ENCODE measurements at places on chromosomes 6 and 20.

DNA sequence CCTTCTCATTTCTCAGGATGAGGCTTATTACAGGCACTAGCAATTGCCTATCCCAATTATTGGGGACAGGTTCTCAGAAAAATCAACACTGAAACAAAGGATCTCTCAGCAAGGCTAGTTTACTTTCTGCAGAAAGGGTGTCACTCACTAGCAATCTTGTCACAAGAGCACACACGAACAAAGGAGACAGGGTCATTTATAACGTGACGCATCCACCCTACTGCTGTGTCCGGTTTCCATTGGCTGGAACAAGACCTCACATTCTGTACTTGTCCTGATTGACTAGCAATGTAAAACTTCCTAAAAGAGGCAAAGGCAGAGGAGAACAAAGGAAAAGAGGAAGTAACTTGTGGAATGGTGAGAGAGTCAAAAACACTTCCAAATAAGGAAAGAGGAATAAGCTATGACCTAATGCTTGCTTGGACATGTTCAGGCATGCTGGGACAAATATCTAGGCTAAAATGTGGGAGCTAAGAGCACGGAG, 160.2 kb upstream of the STXBP5 start:
- no peak for DNase-seq

GRCh38 chr6:143802833-143803565, 40.1 kb upstream of the LTV1 start:
- no peak for DNase-seq

- peak; percentile 80 for DNase-seq
Measured at GRCh38 chr6:20877008-20877937, 343.0 kb downstream of the CDKAL1 start.

DNA sequence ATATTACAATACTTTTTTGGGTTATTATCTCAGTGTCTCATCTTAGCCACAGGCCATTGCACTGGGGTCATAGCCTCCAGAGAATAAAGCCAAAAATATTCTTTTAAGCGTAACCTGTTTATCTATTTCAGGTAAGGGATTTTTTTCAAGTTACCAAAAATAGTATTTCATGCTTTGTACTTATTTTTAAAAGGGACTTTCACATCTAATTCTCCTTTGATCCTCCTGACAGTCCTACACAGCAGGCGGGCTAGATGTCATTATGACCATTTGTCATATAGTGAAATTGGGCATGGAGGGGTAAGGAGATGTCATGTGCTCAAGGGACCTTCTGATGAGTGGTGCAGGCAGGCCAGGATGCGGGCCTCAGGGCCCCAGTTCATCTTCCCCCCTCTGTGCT, 68.9 kb downstream of the TBC1D7 start:
- no peak for DNase-seq

GRCh38 chr6:71034563-71035345, 77.9 kb upstream of the B3GAT2 start:
- no peak for DNase-seq

DNA sequence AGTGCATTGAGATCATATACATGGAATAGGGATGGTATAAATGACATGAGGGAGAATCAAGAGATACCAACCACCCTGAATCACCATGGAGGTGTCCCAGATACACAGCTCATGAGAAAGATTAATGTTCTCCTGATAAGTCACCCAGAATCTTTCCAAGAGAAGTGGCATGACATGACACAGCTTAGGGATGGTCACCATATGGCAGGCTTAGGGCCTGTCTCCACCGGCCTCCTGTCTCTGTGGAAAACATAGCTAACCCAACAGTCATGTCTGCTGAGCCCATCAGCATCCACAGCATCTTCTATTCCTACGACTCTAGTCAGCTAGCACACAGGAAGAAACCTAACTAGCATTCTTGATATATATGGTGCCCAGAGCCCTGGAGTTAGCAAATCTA, 133.3 kb downstream of the IPCEF1 start:
- no peak for DNase-seq

DNA sequence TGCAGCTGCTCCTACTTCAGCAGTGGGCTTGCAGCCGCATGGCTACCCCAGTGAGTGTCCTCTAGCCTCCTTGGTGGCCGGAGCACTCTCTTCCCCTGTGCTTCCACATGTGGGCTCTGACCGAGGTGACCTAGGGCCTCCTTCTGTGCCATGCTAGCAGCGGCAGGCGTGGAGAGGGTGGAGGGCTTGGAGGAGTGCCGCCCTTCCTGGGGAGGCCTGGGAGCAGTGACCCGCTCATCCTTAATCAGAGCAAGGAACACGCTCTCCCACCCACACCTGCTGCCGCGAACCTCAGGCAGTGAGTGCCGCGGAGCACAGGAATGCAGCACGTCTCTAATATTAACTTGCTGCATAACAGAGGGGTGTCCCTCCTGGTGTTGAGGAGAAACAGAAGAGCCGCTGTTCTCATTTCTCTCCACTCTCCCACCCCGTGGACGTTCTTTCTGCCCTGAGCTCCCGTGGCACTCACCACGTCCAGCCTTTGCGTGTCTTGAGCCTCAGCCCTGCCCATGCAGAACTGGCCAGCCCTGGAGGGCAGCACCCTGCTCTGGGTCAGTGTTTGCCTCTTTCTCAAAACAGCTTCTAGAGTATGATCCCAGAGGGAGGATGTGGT, 31.9 kb downstream of the DUSP22 start:
- DNase-seq, result no peak

DNA sequence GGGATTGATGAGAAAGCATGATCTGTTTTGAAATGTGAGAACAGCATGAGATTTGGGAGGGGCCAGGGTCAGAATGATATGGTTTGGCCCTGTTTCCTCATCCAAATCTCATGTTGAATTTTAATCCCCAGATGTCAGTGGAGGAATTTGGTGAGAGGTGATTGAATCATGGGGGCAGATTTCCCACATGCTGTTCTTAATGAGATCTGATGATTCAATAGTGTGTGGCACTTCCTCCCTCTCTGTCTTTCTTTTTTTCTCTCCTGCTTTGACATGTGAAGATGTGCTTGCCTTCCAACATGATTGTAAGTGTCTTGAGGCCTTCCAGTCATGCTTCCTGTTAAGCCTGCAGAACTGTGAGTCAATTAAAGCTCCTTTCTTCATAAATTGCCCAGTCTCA, 1060.3 kb upstream of the CITED2 start:
- no peak for DNase-seq

GRCh38 chr6:110348961-110349690, 9.0 kb downstream of the METTL24 start:
- no peak for DNase-seq

- DNase-seq, result no peak
Measured at GRCh38 chr20:58976061-58976730, 4.9 kb upstream of the NELFCD start.

DNA sequence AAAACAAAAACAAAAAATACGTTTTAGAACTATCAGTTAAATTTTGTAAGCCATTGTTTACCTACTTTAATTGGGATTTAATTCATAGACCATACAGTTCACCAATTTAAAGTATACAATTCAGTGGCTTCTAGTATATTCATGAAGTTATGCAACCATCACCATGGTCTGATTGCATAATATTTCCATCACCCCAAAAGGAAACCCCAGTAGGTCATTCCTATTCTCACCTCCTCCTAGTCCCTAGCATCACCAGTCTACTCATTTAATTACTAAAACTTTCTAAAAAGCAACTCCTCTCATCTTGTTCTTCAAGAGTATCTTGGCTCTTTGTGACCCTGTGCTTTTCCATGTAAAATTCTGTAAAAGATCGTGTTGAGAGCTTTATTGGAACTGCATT, 60.2 kb downstream of the ASXL1 start:
- no peak for DNase-seq

DNA sequence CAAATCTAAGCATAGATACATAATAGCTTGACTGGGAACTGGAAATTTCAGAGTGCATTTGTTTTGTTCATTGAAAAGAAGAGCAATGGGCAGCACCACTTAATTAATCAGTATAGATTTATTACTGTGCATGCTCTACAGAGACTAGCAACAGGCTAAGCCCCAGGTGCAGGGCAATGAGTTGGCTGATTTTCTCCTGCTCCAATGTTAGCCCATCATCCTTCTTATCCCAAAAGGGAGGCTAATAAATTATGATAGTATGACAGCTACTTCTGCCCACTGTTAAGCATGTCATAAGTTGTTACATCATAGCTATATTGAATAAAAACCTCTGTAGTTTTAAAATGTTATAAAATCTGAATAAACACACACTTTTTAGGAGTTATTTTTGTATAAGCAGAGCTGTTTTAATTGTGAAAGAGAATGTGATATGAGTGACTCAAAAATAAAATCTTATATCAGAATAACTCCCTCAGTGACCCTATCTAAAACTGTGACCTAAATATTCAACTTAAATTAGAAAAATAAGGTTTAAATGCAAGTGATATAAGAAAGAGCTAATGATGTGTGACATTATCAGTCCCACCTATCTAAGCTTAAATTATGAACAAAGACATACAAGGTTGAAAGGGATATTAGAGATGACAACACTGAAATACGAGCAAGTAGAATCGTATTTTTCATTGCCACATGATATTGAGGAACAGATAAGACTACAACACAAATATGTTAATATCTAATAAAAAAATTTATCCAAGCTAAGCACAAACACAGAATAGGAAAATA, 967.3 kb upstream of the ADGRB3 start:
- no peak for DNase-seq

DNA sequence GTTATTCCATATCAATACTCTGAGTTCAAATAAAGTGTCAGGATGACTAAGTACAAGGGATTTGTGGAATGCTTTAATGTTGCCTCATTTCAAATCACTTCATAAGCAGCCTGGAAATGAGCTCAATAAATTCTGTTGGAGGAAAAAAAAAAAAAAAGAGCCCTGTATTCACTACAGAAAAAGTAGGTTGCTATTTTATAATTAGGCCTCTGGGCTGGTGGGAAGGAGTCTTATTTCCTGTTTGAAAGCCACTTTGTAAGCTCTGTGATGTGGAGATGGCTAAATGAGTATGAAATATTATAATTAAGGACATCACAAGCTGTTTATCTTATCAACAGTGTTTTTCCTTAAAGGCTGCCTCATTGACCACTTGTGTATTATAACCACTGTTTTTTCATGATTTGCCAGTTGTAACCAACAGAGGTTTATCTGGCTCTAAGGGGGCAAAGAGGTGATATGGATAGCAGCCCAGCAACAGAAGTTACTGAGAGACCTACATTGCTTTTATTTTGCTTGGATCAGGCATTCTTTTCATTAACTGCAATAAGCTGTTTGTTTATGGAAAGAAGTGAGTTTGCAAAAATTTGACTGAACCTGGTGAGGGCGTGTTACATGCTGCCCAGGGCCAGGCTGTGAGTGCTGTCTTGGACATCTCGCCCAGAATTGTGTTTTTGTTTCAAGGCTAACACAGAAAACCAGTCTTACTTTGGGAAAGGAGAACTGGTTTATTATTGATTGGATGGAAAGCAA, 563.3 kb upstream of the MAP3K7 start:
- no peak for DNase-seq

GRCh38 chr6:107496892-107497684, 7.2 kb downstream of the SOBP start:
- DNase-seq, result no peak

DNA sequence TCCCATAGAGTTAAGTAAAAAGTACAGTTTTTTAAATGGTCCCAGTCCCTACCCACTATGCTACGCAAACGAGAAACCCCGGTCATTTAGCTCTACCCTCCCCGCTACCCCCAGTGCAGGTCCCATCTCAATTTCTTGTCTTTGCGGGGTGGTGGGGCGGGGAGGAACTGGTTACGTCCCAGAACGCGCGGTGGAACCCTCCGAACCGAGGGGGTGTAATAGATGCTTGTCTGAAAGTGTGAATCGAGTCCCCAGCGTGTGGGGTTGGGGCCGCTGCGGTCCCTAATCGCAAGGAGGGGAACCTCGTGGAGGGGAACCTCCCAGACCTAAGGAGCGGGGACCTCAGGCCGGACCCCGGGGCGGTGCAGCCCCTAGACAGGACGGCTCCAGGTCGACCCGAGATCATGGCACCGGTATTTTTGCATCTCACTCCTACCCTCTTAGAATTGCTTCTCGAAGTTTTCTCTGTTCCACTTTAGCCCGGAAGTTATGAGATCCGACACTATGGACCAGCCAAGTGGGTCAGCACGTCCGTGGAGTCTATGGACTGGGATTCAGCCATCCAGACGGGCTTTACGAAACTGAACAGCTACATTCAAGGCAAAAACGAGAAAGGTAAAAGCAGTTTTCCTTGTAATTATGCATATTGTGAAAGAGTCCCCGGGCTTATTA, 779 bp downstream of the HEBP2 start:
- DNase-seq, result no peak

DNA sequence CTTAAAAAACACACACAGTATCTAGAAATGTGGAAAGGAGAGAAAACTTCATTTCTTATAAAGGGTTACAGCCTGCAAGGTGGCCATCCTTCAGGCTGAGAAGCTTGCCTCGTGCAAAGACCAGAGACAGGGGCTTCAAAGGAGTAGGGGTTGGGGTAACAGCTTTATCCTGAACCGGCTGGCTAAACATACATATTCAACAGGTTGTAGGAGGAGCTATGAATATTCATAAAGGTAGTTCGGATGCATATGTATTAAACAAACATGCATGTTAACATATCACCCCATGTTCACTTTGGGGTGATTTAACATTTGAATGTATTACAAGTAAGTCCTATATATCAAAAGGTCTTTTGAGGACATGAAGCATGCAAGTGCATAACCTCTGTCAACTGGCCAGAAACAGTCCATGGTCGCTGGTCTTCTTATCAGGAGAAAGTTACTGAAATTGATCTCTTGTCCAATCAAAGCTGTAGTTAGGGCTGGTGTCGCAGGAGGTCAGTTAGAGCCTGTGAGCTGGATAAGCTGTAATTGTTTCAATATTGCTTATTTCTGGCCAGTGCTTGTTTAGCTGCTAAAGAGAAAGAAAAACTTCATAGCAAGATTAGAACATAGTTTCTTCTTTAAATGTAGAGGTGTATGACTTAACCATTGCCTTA, 2.3 kb upstream of the STMND1 start:
- DNase-seq, result no peak

DNA sequence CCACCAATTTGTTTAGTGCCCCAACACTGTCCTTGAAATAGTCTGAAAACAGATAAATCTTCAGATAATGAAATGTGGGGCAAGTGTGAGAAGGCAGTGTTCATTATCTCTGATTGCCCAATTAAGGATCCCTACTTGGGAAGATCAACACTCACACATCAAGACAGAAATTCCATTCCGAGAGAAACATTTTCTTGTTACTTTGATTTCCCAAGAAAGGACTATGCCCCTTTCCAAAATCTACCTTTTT, 16.2 kb downstream of the HMGN4 start:
- DNase-seq, result no peak
